ENCODE measurements at places on chromosomes 2 and 18. TPM values are rescaled to one million over a fixed set of nuclear protein-coding genes. Genes with fewer than 3 reads are reported as not detected.

DNA sequence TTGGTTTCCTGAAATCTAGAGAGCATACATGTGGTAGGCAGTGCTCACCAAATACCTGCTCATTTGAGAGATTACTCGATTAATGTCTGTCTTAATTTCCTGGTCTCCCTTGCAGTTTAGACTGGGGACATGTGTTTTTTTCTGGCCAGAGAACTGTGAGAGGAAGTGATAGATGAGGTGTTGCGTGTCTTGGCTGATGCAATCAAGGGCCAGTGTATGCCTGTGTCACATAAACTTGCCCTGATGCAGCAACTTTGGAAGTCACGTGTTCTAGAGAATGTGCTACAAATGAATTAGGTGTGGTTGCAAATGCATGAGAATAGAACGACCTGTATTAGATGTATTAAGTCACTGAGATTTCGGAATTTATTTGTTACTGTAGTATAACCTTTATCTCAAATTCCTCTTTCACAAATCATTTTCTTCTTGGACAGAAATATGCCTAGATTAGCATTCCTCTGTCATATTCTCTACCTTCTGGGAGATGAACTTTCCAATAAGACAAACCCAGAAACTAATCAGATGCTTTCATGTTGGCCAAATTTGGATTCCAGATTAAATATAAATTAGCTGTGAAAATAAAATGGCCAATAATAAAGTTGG lies 9.9 kb upstream of the IL1A start:
- H3K4me1 ChIP-seq: peaks cover 25% of the 10 kb centered on the region
- DNase-seq: no peak
- peak overlapping the region; percentile 37 for H3K27ac ChIP-seq
- no peak overlapping the region for H3K4me3 ChIP-seq
- H3K27me3 ChIP-seq: no peaks in the 10 kb centered on the region

DNA sequence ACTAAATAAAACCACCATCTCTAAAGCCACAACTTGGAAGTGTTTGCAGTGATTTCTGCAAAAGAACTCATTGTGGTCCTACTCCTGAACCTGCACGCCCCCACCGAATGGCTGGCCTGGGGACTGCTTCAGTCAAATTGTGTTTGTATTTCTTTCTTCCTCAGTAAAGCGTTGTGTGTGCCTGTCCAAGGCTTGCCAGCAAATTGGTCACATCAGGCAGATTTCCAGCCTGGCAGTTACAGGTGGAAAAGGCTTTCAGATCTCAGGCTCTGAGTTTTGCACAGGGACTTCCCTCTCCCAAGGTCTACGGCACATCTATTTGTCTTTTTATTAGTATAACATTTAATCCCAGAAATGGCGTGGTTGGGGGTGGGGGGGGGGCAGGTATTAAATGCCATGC lies 54.0 kb upstream of the NOSTRIN start:
- H3K27me3 ChIP-seq: no peaks in the 10 kb centered on the region
- H3K4me1 ChIP-seq: no peaks in the 10 kb centered on the region
- H3K27ac ChIP-seq: no peak overlapping the region
- peaks cover 5% of the 10 kb centered on the region for H3K36me3 ChIP-seq
- DNase-seq: no peak
- no peak overlapping the region for H3K4me3 ChIP-seq

DNA sequence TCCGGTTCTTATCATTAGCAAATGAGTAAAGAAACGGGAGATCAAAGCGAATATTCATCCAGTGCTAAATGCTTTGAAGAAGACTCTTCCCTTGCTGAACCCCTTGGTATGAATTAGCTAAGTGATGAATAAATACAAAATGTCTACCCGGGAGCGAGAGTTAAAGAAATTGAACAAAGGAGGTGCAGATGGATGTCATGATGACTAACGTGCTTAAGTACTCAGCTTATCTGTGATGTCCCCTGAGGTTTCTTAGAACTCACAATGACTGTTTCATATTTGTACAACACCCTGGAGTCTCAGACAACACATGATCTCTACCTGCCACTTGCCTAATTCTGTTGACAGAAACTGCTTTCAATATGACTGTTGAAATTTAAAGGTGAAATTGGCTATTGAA lies 148.5 kb downstream of the TMEM200C start:
- no peak overlapping the region for H3K27ac ChIP-seq
- no peak for DNase-seq
- no peaks in the 10 kb centered on the region for H3K4me1 ChIP-seq
- no peaks in the 10 kb centered on the region for H3K36me3 ChIP-seq
- no peaks in the 10 kb centered on the region for H3K27me3 ChIP-seq

The FRZB gene
- not detected for total RNA-seq

DNA sequence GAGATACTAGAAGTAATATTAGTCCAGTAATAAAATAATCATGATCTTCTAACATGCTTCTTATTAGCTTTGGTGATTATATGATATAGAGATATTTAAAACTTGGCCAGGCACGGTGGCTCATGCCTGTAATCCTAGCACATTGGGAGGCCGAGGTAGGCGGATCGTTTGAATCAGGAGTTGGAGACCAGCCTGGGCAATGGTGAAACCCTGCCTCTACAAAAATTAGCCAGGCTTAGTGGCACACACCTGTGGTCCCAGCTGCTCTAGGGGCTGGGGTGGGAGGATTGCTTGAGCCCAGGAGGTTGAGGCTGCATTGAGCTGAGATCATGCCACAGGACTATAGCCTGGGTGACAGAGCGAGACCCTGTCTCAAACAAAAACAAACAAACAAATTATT lies 87.0 kb downstream of the WDR7 start:
- H3K4me1 ChIP-seq: no peaks in the 10 kb centered on the region
- no peak overlapping the region for H3K27ac ChIP-seq
- DNase-seq: no peak
- H3K36me3 ChIP-seq: peaks cover 37% of the 10 kb centered on the region
- no peak overlapping the region for H3K4me3 ChIP-seq
- no peaks in the 10 kb centered on the region for H3K27me3 ChIP-seq
